NB4 (cell line): ENCODE measurements at places on chromosomes 6 and 20.

- DNase-seq: no peak
Measured at GRCh38 chr6:90319044-90319443, 22.4 kb upstream of the BACH2 start.

DNA sequence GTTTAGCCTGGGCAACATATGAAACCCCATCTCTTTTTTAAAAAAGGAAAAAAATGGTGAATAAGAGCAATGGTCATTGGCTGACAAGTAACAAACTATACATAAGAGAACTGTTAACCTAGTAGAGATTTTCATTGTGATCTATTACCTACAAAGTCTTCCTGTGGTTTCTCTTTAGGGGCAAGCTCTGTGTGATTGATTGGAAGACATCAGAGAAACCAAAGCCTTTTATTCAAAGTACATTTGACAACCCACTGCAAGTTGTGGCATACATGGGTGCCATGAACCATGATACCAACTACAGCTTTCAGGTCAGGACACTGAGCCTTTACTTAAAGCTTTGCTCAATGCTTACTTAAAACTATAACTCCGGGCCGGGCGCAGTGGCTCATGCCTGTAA is 19.2 kb downstream of the MGME1 start:
- DNase-seq: no peak

GRCh38 chr6:13259393-13259792 is 68.9 kb downstream of the TBC1D7 start:
- DNase-seq: no peak

DNA sequence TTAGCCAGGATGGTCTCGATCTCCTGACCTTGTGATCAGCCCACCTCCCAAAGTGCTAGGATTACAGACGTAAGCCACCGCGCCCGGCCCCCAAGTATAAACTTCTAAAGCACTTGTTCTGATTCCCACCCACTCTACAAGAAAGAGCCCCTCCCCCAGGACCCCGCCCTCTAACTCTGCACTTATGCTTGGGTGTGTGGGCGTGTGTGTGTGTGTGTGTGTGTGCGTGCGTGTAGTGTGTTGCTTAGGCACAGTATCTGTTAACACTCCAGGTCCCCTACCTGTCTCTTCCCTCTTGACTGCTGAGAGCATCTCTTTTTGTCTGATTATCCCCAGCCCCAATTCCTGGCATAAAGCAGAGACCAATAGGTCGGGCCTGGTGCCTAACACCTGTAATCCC is 6.0 kb upstream of the PTCRA start:
- no peak for DNase-seq

DNA sequence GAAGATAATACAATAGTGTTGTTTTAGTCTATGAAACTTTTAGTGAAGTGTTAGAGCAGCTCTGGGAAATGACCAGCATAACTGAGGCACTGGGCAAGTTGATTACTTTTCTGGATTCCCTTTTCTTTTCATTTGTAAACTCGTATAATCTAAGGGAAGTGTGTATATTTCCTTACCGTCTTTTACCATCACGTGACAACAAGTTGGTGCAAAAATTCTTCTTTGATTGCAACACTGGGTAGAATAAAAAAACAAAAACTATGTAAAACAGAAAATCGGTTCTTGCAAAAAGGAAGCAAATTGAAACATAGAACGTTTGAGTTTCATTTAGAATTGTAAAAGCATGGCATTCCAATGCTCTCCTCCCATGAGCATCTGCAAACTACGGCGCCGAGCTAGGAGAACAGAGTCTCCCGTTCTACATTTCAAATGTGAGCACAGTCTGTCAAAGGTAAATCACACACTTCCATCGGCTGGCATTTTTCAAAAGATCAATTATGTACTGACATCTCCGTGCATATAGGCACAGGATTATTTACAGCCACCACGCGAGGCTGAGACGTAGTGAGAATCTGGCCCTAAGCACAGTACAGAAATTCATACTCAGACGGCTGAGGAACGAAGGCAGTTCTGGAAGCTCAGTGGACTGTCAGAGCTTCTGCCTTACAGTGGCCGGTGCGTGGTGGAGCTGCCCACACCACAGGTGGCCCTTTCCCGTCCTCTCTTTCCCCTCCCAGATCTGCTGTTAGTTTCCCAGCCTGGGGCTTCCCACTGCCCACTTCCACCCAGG is 314.0 kb downstream of the BMP7 start:
- DNase-seq: no peak

DNA sequence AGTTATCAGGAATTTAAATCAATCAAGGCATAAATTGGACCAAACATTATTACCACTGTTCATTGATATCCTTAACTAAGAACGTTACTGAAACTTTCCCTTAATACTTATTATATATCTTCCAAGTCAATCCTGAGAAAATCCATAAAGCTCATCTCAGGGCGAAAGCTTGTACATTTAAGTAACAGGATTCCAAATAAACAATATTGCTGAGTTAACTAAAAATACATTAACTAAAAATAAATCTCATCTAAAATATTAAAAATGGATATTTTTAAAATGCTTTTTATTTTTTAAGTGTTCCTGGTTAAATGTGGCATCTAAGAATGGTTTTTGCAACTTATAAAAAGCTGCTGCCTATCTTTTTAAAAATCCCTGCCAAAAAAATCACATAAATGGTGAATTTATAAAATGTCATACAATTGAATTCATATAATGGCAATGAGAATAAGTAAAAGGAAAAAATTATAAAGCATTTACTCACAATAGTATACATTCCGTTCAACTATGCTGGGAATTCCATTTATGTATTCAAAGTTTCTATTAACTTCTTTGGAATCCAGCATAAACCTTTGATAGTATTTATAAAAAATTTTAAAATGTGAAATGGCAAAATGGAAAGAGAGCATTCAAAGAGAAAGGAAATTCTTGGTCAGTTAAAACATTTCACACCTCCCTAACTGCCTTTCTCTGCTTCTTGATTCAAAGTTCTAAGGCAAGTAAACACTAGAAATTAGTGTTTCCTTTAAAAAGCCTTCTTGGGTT is 20.8 kb upstream of the GMDS start:
- no peak for DNase-seq

GRCh38 chr6:131642565-131642964 is 5.5 kb downstream of the ENPP3 start:
- DNase-seq: no peak

DNA sequence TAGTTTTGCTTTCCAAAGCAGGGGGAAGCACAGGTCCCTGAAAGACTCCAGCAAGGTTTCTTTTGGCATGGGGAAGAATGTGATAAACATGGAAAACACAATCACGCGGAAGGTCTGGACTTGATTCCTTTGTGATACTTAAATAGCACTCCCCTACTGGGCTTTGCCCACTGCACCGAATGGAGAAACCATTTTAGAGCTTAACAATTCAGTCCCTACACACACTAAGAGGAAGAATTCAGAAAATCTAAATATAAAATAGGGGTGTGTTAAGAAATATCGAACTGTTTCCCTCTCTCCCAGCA is 71.4 kb upstream of the NHSL1 start:
- no peak for DNase-seq

DNA sequence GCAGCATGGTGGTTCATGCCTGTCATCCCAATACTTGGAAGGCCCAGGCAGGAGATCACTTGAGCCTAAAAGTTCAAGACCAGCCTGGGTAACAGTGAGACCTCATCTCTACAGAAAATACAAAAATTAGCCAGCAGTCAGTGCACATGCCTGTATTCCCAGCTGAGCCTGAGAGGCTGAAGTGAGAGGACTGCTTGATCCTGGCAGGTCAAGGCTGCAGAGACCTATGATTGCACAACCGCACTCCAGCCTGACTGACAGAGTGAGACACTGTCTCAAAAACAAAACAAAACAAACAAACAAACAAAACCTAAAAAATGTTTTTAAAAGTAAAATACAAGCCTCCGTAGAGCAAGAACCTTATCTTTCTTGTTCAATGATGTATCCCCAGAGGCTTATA is 6.0 kb downstream of the CEP85L start:
- DNase-seq: peak; percentile 10

GRCh38 chr6:16637635-16638034 is 123.6 kb downstream of the ATXN1 start:
- DNase-seq: no peak

GRCh38 chr6:19655744-19656143 is 181.4 kb upstream of the ID4 start:
- no peak for DNase-seq

DNA sequence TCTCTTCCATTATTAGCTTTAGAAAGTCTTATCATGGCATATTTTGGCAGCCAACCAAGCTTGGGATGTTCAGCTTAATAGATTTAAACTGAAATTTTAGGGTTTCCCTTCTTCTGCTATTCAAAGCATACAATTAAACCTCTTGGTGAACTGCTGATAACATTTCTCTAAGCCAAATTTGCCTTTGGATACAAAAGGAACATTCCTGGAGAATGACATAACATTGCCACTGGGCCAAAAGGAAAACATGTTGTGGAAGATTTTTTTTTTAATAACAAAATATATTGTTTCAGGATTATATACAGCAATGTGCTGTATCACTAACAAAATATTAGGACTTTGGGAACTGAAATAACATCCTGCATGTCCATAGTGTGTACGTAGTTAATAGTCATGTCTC is 215.1 kb upstream of the TBX18 start:
- no peak for DNase-seq

DNA sequence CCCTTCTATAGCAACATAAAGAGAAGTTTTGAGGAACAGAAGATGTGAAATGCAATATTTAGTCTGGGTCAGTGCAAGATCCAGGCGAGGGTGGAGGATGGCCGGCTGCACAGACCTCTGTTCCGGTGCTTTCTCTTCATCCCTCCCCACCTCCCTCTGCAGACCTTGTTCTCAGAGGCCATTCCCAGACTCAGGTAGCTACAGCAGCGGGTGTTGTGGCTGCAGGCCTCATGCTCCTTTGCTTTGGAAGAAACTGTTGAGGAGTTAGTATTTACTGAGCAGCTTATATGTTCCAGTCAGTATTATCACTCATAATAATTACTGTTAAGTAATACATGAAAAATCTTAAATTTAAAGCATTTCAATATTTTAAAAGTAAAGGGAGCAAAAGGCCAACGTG is 1.7 kb downstream of the BTN3A3 start:
- DNase-seq: no peak

- DNase-seq: peak; percentile 21
Measured at GRCh38 chr6:111228094-111228493, 140.8 kb downstream of the SLC16A10 start.

GRCh38 chr6:79170431-79170830 is 64.1 kb downstream of the HMGN3 start:
- no peak for DNase-seq

- DNase-seq: no peak
Measured at GRCh38 chr6:71406865-71407860, 118.6 kb downstream of the OGFRL1 start.

DNA sequence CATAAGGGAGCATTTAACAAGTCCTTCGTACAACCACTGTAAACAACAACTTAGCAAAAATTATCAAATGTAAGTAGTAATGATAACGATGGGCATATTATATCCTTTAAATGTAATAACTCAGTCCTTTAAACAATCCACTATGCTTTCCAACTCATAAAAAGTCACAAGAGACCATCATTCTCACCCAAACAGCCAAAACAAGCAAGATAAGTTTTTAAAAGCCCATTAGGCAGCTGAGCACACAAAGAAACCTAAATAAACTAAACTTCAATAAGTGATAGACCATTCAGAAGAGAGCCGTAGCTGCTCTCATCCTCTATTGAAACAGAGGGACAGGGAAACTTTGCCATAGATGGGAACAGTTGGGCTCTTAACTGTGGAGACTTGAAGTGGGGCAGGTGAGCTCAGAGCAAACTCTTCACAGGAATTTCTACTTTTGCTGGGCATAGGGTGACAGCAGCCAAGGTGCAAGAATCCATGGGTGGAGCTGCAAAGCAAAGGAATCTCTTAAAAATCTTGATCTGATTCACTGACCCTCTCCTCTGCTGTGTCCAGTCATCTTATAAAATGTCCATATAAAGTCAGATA is 22.5 kb downstream of the RAB22A start:
- DNase-seq: no peak

DNA sequence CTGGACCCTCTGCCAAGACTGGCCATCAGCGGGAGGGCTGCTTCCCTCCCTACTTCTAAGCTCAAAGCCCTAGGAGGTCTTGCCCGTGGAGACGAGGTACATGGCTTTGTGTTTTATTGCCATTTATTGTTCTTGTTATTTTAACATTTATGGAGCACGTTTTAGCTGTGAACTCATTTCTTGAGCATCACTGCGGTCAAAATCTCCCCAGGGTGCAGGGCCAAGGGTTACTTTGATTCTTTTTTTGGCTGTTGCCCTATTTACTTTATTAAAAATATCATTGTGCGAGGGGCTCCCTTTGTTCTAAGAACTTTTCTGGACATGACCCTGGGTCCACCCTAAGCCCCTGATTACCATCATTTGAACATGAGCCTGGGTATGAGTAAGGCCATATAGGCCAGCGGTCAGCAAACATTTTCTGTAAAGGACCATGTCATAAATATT is 51.6 kb downstream of the EYA2 start:
- DNase-seq: no peak
